T-cell (primary cell): ENCODE measurements at places on chromosomes 13 and 19.

DNA sequence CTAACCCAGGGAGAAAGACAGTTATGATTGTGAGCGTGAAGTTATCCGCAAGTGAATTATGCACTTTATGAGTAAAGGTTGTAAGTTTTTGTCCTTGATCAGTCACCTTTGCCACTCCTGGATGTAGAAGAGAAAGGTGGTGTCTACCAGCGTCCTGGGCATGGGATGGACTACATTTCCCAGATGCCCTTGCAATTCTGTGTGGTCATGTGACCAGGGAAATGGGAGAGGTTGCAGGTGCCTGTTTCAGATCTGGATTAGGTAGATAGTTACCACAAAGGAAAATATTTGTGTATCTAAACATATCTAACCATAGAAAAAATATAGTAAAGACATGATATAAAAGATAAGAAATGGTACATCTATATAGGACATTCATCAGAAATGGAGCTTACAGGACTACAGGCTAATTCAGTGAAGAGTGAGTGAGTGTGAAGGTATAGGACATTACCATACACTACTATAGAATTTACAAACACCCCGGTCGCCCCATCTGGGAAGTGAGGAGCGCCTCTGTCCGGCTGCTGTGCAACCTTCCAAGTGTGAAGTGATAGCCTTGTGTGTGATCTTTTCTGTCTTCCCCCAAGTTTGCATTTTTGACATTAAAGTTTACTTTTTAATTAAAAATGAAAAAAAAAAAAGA is 51.6 kb upstream of the CACNA1A start:
- no peak for DNase-seq

DNA sequence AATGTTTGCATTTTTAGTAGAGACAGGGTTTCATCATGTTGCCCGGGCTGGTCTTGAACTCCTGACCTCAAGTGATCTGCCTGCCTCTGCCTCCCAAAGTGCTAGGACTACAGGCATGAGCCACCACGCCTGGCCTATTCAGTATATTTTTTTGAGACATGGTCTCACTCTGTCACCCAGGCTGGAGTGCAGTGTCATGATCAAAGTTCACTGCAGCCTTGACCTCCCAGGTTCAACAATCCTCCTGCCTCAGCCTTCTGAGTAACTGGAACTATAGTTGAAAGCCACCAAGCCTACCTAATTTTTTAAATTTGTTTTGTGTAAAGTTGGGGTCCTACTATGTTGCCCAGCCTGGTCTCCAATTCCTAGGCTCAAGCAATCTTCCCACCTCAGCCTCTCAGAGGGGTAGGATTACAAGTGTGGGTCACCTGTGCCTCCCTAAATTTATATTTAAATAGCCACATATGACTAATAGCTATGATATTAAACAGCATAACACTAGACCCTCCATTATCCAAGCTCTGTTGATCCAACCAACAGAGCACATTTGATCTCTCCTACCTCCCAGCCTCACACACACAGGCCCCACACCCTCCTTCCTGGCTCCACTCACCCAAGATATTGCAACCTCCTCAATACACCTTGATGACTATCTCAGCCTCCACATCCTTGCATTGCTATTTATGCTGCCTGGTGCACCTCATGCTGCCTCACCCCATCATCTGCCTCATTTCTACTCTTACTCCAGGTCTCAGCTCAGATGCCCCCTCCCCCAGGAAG is 2.1 kb upstream of the CEACAM19 start:
- DNase-seq: no peak

DNA sequence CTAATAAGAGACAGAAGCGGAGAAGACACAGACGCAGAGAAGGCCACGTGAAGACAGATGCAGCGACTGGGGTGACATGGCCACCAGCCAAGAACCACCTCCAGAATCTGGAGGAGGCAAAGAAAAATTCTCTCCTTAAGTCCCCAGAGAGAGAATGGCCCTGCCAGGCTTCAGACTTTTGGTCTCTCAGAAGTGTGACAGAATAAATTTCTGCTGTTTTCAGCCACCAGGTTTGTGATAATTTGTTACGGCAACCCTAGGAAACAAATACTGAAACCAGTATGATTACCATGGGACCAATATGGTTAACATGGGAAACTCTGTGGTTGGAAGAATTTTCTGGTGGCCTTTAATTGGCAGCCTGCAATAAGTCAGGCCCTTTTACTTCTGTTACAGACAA is 63.9 kb upstream of the DOCK9 start:
- DNase-seq: no peak

DNA sequence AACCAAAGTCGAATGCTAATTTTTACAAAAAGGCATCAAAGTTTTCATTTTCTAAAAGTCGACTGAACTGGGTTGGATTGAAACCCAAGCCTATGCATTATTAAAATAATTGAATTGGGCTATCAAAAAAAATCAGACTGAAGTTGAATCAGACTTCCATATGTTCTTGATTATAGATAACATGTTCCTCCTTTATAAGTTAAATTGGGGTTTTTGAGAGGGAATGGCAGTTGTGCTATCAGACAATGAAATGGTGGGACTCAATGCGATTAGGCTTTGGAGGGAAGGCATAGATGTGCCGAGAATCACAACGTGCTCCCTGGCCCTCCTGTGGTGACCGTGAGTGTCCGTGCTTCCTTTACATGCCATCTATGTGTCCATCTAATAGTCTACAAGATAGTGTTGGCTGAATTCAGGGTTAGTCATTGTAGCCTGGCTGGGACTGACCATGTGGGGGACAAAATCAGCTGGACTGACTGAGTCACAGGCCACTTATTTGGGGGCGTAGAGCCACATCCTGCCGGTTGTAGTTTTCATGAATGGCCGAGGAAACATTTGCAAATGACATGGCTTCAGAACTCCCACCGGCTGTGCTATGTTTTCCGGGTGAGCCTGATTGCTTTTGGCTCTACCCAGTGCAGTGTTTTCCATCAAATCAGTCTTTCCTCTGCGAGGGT is 37.1 kb upstream of the OLFM4 start:
- DNase-seq: no peak

GRCh38 chr19:35712567-35713505 is 5.0 kb upstream of the KMT2B start:
- DNase-seq: peak; percentile 37

- DNase-seq: no peak
These were observed 1.9 kb downstream of the ISYNA1 start for GRCh38 chr19:18435842-18436670.

- no peak for DNase-seq
These were observed 622 bp upstream of the FDX2 start for GRCh38 chr19:10316229-10317044.

DNA sequence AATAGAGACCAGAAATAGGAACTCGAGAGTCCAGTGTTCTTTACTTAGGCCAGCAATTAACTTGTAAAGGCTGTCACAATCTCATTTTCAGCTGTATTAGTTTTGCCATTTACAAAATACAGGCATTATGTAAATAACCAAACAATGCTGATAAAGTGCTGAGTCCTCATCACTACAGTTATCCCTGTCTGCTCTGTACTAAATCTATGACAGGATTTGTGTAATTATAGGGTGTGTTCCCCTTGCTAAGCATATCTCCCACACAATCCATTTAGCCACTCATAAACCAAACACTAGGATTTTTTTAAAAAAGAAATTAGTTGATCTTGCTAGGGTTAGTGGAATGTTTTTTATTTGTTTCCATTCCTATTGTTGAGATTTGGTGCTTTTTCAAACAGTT is 23.2 kb downstream of the PDX1 start:
- DNase-seq: no peak

DNA sequence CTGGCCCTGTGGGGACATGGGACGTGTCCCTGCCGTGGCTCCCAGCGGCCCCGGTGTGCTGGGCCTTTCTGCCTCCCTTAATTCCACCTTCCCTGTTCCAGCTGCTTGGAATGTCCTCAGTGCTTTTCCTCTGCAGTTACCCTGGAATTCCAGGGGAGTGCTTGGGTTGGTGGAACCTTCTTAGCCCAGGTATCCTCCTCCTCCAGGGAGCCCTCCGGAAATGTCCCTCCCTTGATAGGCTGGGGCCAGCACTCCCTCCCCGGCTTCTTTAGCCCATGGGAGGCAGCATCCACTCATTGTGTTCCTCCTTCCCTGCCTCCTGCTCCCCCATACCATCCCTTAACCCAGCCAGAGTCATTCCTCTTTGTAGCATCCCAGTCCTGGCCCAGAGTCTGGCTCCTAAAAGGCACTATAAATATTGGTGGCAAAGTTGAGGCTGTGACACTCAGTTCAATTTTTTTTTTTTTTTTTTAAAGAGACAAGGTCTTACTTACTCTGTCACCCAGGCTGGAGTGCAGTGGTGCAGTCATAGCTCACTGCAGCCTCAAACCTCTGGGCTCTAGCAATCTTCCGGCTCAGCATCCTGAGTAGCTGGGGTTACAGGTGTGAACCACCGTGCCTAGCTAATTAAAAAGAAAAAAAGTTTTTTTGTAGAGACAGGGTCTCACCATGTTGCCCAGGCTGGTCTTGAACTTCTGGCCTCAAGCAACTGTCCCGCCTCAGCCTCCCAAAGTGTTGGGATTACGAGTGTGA is 13.7 kb upstream of the SLC7A10 start:
- DNase-seq: no peak

GRCh38 chr13:41709511-41709910 is 251.4 kb downstream of the VWA8 start:
- DNase-seq: no peak

DNA sequence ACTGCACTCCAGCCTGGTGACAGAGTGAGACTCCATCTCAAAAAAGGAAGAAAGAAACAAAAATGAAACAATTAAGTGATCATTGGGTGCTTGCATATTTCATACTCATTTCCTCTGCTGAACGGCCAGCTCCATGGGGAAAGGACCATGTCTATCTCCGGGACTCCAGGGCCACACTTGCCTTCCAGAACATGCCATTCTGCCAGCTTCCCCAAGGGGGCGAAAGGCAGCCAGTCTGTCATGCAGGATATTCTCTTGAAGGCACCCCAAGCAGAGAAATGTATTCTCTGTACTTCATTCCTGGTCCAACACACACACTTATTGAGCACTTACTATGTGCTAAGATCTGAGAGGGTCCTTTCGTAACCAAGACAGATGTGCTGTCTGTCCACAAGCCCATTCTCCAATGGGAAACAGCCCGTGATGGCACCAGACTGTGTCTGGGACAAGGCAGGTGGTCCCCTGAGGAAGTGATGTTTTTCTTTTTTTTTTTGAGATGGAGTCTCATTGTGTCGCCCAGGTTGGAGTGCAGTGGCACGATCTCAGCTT is 10.2 kb upstream of the CARM1 start:
- DNase-seq: no peak

DNA sequence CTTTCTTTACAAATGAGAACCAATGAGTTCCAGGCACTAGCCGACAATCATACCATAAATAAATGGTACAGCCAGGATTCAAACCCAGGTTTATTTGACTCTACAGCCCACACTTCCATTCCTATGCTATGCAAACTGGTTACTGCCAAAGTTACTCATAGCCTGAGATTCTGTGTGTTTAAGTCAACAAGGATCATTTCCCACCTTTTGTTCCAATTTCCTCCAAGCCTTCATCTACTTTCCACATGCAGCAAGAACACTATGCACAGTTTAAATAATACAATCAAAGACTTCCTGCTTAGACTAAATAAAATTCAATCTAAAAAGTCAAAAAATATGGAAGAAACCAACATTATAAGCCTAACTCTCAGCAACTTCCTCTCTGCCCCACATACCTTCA is 59.2 kb upstream of the KLF12 start:
- DNase-seq: no peak

DNA sequence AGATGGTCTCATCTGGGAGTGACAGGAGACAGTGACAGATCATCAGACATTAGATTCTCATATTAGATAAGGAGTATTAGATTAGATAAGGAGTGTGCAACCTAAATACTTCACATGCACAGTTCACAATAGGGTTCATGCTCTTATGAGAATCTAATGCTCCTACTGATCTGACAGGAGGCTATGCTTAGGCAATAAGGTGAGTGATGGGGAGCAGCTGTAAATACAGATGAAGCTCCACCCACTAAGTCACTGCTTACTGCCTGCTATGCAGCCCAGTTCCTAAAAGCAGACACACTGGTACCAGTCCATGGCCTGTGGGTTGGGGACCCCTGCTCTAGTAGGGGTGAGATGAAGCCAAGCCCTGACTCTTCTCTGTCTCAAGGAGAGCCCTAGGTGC is 10.0 kb upstream of the IGFL3 start:
- DNase-seq: no peak

DNA sequence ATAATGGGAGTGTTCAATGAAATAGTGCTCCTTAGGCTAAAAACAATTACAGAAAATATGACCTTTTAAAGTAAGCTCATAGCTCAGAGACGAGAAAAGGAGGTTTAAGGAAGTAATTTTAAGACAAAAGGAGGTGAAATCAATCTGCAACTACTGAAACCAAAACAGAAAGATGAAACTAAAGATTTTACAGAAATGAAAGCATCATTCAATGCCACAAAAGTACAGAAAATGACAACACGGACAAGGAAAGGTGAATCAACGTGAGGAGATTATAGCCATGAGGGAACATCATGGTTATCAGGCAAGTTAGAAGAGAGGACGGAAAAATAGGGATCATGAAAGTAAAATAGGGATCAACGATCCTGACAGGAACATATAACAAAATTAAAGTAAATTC is 745.2 kb downstream of the PCDH17 start:
- DNase-seq: no peak

- DNase-seq: no peak
These were observed 490.0 kb upstream of the SGCG start for GRCh38 chr13:22690756-22691155.

DNA sequence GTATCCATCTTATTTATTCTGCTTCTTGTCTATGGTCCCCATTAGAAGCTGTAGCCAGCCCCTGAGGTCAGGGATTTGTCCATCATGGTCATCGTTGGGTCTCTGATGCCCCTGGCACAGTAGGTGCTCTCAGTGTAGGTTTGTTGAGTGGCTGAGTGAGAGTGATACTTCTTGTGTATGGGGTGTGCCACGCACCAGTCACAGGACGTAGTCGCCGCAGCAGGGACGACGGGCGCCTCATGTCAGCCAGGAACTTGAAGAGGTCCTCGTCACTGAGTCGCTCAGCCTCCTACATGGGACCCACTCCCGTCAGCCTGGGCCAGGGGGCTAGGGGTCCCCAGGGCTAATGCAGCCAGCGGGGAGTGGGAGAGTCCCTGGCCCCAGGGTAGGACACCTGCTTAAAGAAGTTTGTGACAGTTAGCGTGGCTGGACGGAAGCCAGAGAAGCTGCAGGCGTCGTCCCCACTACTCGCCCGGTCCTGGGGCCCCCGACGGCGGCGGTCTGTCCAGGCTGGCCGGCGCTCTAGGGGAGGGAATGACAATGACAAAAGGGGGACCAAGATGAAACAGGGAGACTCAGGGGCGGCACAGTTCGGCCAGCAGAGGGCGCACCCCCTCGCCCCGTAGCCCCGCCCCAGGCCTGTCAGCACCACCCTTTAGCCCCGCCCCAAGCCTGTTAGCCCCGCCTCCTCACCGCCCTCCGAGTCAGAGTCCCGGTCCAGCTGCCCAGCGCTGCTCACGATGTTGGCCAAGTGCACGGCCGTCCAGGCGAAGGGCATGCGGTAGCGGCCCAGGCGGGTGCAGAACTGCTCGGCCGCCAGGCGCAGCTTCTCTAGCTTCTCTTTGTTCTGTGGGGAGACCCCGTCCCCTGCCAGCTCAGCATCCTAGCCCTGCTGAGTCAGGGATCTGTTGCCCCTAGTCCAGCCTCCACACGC is 3.7 kb downstream of the ANGPTL8 start:
- DNase-seq: peak; percentile 65

- no peak for DNase-seq
These were observed 1.5 kb downstream of the GIPC1 start for GRCh38 chr19:14494411-14494810.
